ENCODE measurements at places on chromosomes 2 and 18.

GRCh38 chr2:176621350-176621749, 352.1 kb downstream of the MTX2 start:
- DNase-seq, result no peak

DNA sequence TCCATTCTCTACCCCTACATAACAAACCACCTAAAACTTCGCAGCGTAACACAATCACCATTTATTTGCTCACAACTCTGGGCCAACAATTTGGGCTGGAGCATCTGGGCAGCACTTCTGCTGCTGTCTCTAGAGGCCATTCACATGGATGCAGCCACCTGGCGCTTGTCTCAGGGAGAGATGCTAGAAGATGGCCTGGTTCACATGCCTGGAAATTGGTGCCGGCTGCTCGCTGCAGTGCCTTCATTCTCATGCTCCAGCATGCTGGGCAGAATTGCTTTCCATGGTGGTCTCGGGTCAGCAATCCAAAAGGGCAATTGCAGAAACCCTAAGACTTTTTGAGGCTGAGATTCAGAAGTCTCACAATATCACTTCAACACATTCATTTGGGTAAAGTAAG, 157.4 kb downstream of the SUCLG1 start:
- DNase-seq, result no peak

GRCh38 chr2:54350426-54350825, 94.4 kb upstream of the TSPYL6 start:
- no peak for DNase-seq

- no peak for DNase-seq
Observed at GRCh38 chr2:11996618-11997017, 250.2 kb downstream of the LPIN1 start.

DNA sequence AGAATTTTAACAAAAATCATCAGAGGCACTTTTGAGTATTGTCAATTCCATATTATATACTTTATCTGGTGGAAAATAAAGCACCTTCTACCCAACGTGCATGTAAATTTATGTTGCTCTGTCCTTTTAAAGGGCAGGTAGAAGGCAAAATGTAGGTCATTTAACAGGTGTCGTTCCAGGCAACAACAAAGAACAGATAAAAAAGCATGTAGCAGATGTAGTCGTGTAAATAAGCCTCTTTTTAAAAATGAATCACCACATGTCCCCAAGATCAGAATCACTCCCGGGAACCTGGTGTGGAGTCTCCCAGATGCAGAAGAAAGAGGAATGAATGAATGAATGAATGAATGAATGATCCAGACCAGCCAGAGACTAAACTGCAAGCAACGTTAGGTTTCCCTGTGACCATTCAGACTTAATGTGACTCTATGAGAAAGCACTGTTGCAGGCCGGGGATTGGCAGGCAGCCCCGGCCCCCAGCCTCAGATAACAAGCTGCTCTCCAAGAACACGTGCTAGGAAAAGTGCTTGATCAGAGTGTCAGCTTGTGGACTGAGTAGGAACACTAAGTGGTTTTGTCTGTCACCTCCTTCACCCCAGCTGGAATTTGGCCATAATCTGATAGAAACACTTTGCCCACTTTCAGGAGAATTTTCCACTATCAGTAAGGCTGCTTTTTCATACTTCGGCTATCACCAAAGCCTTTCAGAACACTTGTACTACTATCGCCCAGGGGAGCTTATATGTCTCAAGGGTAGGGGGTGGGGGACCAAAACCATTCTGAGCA, 100.6 kb downstream of the CDK15 start:
- no peak for DNase-seq

GRCh38 chr2:216033403-216033802, 20.1 kb upstream of the MREG start:
- DNase-seq, result no peak

GRCh38 chr2:239290618-239291474, 110.0 kb downstream of the HDAC4 start:
- DNase-seq, result no peak

GRCh38 chr2:225004597-225004996, 37.7 kb downstream of the DOCK10 start:
- DNase-seq, result no peak

- no peak for DNase-seq
Observed at GRCh38 chr2:10447300-10447894, 730 bp downstream of the ODC1 start.

DNA sequence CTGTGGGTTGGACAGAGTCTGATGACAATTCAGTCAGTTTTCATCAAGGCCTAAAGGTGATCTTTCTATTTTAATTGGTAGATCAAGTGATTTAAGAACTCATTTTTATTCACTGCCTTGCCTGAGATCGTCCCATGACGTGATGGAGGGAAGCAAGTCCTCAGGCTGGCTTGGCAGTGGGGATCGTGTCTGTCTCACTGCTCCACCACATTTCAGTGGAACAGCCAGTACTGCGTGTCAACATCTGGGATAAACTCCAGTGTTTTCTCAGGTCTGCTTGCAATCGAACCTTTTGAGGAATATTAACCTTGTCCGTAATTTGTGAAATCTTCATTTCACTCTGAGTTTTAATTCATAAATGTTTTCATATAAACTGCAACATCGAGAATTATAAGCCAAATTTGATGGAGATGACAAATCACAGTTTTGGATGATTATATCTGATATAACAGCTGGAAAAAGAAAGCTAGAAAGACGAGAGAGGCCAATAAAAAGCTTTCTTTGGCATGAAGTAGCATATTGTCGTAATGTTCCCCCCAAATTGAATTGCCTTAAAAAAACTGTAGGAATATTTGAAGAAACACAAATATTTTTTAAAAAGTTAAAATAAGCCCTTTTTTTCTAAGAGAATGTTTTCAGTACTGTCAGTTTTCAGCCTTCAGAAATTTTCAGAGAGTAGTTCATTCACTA, 414.7 kb upstream of the SPRED2 start:
- no peak for DNase-seq

DNA sequence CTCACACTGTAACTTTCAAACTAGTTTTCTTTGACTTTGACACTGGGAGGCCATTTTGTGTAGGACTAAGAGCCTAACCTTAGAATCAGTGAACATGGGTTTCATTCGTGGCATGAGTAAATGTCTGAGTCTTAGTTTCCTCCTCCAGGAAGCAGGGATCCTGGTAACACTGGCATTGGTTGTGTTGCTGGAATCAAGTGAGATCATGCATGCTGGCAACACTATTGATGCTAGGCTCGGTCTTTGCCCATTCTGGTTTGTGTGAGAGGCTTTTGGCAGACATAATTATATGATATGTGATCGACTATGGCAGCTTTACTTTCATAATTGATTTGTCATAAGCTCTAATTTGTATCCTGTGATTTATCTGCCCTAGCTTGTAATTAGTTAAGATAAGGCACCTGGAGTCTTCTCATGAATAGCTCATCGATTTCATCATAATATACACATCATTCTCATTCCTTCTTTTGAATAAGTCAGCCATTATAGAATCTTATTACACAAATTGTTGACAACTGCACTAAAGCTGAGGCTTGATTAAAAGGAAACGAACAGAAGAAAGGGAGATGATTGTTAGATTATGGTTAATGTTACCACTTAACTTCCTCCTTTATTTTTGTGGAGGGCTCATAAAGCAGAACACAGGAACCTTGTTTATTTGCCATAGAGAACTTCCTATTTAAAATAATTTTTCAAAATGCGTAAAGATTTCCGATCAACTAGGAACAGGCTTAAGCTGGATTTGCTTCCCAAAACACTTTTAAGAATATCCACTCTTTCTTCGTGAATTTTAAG, 12.6 kb downstream of the PPP1R1C start:
- DNase-seq, result no peak

DNA sequence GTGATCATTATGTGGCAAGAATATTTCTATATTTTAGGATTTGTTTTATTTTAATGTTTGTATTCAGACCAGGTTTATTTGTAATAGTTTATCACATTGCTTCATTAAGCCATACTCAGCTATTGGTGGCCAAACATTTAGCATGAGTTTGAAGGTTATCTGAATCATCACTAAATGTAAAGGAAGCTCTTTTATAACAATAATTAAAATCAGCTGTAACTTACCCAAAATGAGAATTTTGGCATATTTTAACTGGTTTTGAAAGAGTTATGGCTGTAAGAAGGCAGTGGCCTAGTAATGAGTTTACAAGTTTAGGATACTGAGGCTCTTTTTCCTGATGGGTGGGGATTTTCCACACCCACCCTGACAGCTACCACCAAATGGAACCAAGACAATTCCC, 177.8 kb downstream of the EN1 start:
- DNase-seq, result no peak

Data from stimulated activated naive CD4-positive, alpha-beta T cell (primary cell).